Cerebellar nuclear complex (tissue), 1 donor: ENCODE measurements at places on chromosomes 6 and 20.

GRCh38 chr20:32805721-32806120, 14.0 kb upstream of the MAPRE1 start:
- no peak for DNase-seq

- no peak for DNase-seq
Measured at GRCh38 chr6:148967541-148967956, 220.7 kb downstream of the UST start.

DNA sequence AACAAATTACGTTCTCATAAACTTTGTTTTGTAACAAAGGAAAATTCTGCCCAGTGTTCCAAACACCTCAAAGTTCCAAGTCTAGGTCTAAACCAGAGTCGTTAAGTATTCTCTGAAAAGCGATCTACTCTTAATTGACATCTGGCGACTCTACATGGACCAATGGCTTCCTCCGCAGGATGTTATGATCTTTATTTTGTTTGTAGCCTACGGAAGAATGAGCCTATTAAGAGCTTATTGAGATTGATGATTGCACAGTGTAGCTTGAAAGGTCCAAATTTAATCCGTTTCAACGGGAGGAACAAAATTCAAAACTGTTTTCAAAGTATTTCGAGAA, 61.1 kb downstream of the FAM217A start:
- DNase-seq = no peak

DNA sequence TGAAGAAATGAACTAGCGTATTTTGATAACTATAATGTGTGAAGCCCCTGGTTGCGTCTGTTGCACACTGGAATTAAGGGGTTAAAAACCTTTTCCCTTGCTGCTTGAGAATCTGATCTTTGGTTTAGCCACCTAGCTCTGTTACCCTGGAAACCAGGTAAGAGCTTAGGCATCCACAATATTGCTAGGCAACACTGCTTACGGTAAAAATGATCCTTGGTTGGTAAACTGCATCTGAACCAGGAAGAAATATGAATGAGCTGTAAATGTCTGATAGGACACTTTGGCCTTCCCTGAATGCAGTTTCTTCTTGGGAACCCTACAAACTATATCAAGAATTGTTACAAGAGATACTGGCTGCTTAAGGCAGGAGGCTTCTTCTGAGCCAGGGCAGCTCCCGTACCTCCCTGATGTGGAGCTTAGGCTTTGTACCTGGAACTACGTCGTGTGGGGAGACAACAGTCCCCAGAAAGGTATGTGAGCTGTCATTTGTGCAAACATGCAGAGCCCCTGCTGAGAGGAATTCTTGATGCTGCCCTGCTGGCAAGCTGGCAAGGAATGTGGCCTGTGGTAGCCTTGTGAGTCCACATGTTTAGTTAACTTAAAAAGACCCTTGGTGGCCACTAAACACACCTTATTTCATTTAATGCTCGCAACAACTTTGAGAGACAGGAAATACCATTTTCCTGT, 18.4 kb downstream of the UBE3D start:
- DNase-seq = no peak

- DNase-seq = no peak
Measured at GRCh38 chr6:15359335-15359862, 113.5 kb downstream of the JARID2 start.
